Endothelial cell of coronary artery (primary cell): ENCODE measurements at places on chromosomes 4 and X. TPM values are rescaled to one million over a fixed set of nuclear protein-coding genes. Genes with fewer than 3 reads are reported as not detected.

Gene FOXR2
- not detected in 2 replicates for total RNA-seq

Gene PAGE2B
- total RNA-seq, result not detected in 2 replicates

Gene XKRX
- total RNA-seq, result 0.54 and 1.2 TPM in 2 replicates

Gene CXCL5
- total RNA-seq, result 0.09 and 0.19 TPM in 2 replicates

Gene PFKFB1
- not detected in 2 replicates for total RNA-seq

Gene ZMAT1
- 1.3 and 2.2 TPM in 2 replicates for total RNA-seq

Gene DCHS2
- total RNA-seq, result not detected in 2 replicates

Gene SMARCAD1
- 32.3 and 36.3 TPM in 2 replicates for total RNA-seq

Gene CBLL2
- total RNA-seq, result not detected in 2 replicates

Gene NPFFR2
- total RNA-seq, result 0.54 and 0.66 TPM in 2 replicates

Gene PF4V1
- not detected in 2 replicates for total RNA-seq

Gene HCFC1
- 14.8 and 16.4 TPM in 2 replicates for total RNA-seq

Gene PUDP
- 7.2 and 12.4 TPM in 2 replicates for total RNA-seq

Gene GCNA
- total RNA-seq, result 0.99 and 2.7 TPM in 2 replicates

Gene SPATA18
- total RNA-seq, result 6.7 and 9.5 TPM in 2 replicates

Gene MAGEC2
- not detected in 2 replicates for total RNA-seq

Gene MAGEA11
- not detected in 2 replicates for total RNA-seq
